ENCODE measurements at places on chromosomes 12 and 14. TPM values are rescaled to one million over a fixed set of nuclear protein-coding genes. Genes with fewer than 3 reads are reported as not detected.
A peak's percentile ranks its signal among the peaks of the same experiment; 100 is the strongest.

The SCAF11 gene
- 85.0 TPM for total RNA-seq

The C3AR1 gene
- total RNA-seq: not detected

- DNase-seq: peak; percentile 69
Measured at GRCh38 chr14:22391908-22392565, 197.0 kb downstream of the DAD1 start.

- no peak for DNase-seq
Measured at GRCh38 chr14:88518592-88519512, 36.0 kb downstream of the PTPN21 start.

The DCN gene
- total RNA-seq: not detected

DNA sequence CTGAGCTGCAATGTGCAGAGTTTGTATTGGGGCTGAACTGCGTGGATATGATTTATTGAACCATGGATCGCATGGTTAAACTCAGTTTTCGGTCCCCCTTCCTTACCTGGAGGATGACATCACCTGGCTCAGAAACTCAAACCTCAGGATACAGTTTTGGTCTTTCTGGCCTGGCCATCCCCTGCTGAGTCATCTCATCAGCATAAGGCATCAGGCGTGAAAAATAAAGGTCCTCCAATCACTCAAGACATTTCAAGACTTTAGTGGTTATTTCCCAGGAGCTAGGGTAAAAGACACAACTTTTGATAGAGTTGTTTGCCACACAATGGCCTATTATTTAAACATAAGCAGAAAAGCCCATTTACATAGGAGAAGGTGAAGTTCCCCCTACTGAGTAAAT lies 631.1 kb upstream of the TMEM132C start:
- DNase-seq: no peak

GRCh38 chr14:95891742-95892141 lies 15.1 kb downstream of the TUNAR start:
- no peak for DNase-seq

- no peak for DNase-seq
Measured at GRCh38 chr12:52271158-52271557, 3.3 kb upstream of the KRT86 start.

GRCh38 chr14:100072783-100073346 lies 7.6 kb downstream of the EVL start:
- no peak for DNase-seq

DNA sequence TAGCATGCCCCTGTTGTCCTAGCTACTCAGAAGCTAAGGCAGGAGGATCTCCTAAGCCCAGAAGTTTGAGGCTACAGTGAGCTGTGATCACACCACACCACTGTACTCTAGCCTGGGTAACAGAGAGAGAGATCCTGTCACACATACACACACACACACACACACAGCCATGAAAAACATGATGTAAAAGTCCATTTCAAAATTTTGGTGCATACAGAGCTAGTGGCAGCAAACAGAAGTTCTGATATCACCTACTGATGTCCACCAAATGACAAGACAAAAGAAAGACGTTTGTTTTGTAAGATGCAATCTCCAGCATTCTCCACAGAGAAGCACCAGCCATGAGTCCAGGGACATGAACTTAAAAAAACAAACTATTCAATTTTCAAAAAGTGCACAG lies 15.9 kb downstream of the AREL1 start:
- no peak for DNase-seq

GRCh38 chr12:75820848-75821578 lies 210.6 kb downstream of the PHLDA1 start:
- DNase-seq: no peak

GRCh38 chr12:8455271-8455670 lies 491 bp upstream of the CLEC6A start:
- DNase-seq: no peak

The RNFT2 gene
- total RNA-seq: 29.5 TPM

- DNase-seq: peak; percentile 60
Measured at GRCh38 chr14:50000380-50001150, 107.7 kb downstream of the ARF6 start.

DNA sequence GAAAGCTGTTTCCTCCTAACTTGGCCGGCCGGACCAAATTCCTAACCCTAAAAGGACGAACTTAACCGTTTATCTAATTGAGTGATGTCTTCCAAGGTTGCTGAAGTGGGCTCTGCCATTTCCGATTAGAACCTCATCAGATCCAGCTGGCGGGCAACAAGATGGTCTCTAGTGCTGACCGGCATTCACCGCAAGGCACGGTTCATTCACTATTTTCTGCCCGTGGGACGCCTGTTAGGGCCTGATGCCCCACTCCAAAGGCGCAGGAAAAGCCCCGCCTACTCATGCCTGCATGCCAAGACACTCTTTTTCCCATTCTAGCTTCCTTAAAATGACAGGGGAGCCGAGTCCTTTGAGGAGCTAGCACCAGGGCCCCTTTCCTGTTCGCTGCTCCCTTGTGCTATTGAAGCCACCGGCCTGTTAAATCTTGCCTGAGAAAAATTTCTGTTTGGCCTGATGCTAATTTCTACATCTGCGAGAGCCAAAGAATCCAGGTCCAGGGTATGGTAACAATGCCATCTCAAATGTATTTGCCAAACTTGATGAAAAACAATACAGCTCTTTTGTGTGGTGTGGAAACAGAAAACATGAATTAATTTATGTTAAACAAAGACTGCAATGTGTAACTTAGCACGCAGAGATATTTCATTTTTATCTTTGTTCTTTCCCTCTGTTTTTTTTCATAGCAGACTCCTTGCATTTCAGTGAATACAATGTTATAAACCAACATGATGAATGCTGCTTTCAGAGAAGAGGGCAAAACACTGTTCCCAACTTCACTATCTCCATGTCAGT lies 1071.2 kb upstream of the USP15 start:
- DNase-seq: peak; percentile 31

DNA sequence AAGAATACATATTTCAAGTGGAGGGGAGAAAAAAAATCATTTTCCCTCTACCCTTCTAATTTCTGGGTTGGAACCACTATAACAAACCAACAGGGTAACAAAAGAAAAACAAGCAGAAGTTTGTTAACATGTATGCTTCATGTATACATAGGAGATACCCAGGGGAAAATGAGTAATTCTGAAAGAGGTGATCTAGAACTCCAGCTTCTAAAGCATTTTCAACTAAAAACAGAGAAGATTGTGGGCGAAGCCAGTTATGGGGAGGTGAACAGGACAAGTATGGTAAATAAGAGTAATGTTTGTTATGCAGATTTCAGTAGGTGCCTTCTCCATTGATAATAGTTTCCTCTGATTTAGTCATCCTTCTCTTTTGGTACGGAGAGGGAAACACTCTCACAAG lies 16.7 kb downstream of the FNTB start:
- no peak for DNase-seq

GRCh38 chr12:1811948-1812291 lies 8.4 kb upstream of the LRTM2 start:
- DNase-seq: no peak

DNA sequence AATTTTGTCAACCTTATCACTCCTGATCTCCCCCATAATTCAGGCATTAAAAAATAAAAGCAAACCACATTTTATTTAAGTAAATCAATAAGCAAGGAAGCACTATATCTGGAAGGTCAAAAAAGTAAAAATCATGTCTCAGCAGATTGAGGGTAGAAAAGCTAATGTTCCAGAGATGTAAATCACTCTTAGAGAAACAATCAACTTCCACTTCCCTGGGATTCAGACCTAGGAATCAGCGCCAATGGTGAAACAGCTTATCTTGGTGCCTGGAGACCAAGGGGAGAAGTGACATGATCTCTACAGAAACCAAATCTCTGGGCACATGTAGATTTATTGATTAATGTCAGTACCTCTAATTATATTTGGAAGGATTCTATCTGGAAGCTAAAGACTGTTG lies 10.9 kb upstream of the SNX6 start:
- no peak for DNase-seq

The KRT6A gene
- total RNA-seq: not detected

The MIP gene
- total RNA-seq: not detected

DNA sequence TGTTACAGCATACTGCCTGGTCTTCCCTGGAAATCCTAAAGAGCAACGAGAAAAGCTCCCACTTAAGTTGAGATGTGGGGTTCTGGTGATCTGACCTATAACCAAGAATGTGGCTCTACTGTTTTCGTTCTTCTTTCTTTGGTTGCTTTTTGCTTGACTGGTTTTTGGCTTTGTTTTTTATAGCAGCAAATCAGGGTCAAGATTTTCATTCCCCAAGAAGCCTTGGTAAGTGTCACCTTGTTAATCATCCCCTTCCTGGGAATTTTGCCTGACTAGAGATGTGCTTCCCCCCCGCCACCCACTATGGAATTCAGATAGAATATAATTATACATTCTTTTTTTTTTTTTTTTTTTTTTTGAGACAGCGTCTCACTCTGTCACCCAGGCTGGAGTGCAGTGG lies 116.7 kb upstream of the FOXN3 start:
- no peak for DNase-seq

- DNase-seq: no peak
Measured at GRCh38 chr12:12020762-12021161, 50.0 kb upstream of the BCL2L14 start.

DNA sequence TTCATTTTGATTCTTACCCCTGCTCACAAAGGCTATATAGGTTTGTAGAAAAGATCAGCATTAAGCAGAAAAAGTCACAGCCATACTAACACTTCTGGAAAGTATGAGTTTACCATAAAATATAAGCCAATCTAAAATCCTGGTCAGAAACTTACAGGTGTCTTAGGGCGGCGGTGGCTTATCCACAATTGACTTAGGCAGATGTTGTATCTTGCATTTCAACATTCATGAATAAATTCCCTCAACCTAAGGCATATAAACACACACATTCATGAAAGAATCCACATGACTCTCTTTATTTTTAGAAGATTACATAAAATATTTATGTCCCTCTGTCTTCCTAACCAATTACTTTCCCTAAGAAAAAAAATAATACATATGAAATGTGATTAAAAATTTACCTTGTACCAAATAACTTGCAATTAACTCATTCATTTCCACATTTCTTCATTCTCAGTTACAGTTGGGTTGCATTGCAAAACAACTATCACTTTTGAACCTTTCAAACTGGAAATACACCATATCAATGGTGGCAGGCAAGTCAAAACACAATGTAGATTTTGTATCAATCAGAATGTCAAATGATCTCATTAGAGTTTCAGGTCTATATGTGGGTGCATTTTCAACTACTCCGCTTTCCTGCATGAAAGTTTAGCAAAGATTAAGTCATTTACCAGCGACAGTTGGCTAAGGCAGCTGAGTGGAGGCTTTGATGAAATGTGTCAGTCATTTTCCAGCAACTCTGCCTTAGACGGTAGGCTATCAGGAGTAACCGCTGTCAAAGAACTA lies 124.4 kb downstream of the SLC15A5 start:
- no peak for DNase-seq

DNA sequence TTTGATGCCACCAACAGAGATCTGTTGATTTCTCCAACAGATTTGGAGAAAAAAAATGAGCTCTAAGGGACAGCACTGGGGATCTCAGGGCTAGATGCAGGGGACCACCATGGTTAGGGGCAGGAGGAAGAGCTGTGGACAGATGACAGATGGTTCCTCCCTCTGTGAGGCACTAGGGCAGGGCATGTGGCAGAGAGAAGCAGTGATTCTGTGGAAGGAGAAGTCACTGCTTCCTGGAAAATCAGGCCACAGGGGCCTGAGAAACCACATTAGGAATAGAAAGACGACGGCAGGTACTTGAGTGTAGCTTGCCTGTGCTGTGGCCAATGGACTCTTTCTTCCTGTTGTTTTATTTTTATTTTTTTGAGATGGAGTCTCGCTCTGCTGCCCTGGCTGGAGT lies 24.9 kb upstream of the TMED2 start:
- no peak for DNase-seq

The SPTB gene
- total RNA-seq: 2.3 TPM

- DNase-seq: no peak
Measured at GRCh38 chr14:61498811-61499210, 177.4 kb downstream of the PRKCH start.

- DNase-seq: no peak
Measured at GRCh38 chr12:32558903-32559302, 120.2 kb upstream of the DNM1L start.

The ITGB7 gene
- 0.26 TPM for total RNA-seq

DNA sequence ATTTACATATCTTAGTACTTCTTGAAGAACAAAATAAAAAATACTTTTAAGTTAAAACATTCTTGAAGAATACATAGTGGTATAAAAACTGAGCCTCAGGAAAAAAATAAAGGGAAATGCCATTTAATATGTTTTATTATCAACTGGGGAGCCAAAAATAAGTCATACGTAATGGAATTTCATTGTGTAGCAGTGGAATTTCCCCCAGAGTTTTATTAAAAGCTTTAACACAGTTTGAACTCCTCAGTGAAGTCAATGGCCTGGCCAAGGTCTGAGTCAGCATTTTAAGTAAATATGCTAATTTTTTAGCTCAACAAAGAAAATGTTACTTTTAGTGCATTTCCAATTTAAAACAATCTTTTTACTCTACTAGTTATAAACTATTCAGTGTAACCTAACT lies 350.1 kb upstream of the ATP2B1 start:
- DNase-seq: no peak

The USP5 gene
- 144 TPM for total RNA-seq

DNA sequence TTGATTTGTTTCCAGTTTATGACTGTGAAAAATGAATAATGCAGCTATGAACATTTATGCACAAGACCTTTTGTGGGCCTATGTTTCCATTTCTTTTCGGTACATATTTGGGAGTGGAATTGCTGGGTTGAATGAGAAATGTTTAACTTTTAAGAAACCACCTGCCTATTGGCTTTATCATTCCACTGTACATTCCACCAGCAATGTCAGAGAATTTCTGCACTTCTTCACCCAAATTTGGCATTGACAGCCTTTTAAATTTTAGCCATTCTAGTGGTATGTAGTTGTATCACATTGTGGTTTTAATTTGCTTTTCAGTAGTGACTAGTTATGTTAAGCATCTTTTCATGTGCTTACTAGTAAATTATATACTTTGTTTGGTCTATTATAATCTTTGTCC lies 317.0 kb upstream of the TMTC1 start:
- DNase-seq: no peak

The KRAS gene
- total RNA-seq: 46.3 TPM

GRCh38 chr12:43169115-43169681 lies 382.8 kb downstream of the ADAMTS20 start:
- DNase-seq: no peak

DNA sequence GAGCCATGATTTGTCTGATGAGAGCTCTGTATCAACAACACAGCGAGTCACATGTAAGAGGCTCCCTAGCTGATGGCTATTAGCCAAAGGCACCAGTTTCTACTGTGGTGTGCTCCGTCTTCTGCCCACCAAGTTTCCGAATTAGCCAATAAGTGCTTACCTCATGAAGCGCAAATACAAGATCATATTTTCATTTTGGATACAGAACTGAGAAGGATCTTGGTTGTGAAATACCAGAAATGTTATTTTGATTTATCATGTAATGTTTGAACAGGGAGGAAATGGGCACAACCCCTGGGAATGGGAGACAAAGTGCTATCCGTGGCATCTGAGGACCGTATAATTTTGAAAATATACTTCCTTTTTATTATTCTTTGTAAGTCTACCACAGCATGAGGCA lies 234.3 kb downstream of the DACT1 start:
- DNase-seq: no peak

- DNase-seq: no peak
Measured at GRCh38 chr12:21773806-21774205, 700 bp downstream of the KCNJ8 start.

GRCh38 chr12:2374092-2374906 lies 321.5 kb downstream of the CACNA1C start:
- no peak for DNase-seq

GRCh38 chr12:119682639-119683252 lies 14.8 kb downstream of the PRKAB1 start:
- no peak for DNase-seq
